ENCODE measurements at places on chromosomes 2 and 18.

DNA sequence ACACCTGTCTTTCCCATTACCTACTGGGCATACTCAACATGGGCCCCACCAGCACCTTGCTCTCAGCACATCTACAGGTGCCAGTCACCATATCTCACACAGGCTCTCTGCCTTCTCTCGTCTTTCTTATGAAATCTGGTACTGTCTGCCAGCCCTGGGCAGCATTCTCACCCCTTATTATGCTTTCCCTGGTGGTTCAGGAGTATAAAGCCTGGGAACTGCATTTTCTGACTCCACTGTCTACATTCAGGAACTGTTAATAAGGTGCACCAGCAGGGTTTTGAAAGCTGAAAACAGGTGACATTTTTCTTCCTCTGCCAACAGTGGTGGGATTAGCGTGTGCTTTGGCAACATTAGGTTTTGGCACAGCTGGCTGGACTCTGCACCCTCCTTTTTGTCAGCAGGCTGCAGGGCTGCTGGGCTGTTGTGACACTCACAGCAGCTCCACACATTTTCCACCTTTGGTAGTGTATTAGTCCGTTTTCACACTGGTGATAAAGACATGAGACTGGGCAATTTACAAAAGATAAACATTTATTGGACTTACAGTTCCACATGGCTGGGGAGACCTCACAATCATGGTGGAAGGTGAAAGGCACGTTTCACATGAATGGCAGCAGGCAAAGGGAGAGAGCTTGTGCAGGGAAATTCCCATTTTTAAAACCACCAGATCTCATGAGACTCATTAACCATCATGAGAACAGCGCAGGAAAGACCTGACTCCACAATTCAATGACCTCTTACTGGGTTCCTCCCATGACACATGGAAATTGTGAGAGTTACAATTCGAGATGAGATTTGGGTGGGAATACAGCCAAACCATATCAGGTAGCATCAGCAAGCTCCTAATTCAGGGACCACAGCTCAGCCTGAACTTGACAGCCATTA, 343.1 kb upstream of the LYPD1 start:
- DNase-seq, result no peak

GRCh38 chr2:129056309-129056958, 737.8 kb upstream of the HS6ST1 start:
- DNase-seq, result no peak

GRCh38 chr2:46334389-46335271, 37.4 kb downstream of the EPAS1 start:
- DNase-seq, result no peak

- DNase-seq, result no peak
Observed at GRCh38 chr2:3494984-3495666, 24.2 kb downstream of the ADI1 start.

DNA sequence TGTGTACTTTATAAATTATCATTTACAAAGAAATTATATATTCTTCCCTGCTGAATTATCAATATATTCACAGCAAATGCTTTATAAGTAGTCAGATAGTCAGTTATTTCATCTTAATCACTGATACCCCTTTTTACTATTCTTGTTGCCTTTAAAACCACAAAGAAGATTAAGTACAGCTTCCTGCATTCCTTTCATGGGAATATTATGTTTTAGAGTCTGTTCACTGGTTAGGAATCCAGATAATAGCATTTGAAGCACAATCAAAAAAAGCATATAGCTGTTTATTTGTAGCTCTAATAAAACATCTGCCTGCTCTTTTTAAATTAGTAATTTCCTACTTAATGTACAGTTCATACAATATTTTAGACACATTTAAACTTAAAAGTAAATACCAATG, 508.9 kb downstream of the FBXO15 start:
- no peak for DNase-seq

DNA sequence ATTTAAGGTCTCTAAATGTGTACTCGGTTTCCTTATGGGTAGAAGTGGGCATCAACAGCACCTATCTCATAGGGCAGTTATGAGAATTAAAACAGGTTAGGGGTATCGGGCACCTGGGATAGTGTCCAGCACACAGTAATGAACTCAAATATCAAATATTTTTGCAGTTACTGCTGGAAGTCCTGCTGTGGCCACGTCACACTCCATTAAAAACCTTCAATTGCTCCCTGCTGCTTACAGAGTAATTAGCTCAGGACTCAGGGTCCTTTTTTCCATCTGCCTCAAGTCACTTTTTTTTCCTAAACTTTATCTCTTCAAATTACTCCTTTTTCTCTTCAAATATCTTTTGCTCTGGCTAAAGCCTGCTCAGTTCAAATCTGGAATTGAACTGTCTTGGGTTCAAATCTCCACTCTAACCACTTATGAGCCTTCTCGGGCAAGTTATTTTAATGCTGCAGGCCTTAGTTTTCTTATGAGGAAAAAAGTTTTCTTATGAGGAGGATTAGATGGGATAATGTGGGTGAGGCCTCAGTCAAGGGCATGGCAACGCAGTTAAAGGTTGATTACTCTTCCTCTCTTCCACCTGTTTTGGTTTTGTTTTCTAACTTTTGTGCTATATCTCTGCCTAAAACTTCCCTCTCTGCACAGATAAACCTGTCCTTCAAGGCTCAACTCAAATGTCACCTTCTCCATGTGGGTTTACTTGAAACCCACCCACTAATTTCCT, 36.6 kb downstream of the SPRED2 start:
- DNase-seq, result no peak

DNA sequence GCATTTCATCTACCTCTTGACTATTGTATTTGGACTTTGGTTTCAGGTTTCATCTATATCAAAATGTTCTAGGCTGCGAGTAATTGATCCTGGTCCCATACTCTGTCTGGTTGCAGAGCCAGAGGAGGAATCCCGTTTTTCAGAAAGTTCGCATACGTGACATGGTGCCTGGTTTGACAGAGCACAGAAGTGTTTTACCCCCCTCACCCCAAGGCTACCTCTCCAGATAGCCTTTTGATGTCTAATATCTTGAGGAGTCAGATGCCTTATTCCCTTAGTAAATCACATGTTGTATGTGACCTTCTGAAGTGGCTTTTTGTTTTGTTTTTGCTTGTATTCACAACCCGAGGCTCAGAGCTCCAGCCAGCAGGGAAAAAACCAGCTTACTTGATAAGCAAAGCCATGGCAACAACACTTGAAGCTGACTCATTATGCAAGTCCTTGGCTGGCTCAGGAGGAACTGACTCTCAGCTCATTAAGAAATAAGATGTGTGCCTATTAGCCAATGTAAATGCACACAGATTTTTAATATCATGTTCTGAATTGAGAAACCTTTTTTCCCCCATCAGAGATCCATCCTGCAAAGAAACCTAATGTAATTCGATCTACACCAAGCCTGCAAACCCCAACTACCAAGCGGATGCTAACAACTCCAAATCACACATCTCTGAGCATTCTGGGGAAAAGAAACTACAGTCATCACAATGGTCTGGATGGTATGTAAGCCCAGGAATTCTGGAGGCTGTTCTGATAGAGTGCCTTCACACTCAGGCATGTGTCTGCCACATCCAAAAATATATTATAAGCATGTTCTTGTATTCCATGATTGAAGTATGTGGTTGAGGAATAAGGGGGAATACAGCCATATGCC, 41.4 kb downstream of the OXER1 start:
- peak; percentile 17 for DNase-seq

- no peak for DNase-seq
Observed at GRCh38 chr18:58224425-58224750, 180.4 kb downstream of the NEDD4L start.

GRCh38 chr18:4119127-4119648, 335.9 kb downstream of the DLGAP1 start:
- DNase-seq, result no peak

- no peak for DNase-seq
Observed at GRCh38 chr18:78893281-78894032, 86.2 kb upstream of the SALL3 start.

- DNase-seq, result no peak
Observed at GRCh38 chr2:128076461-128077106, 14.4 kb upstream of the UGGT1 start.
